ENCODE measurements at places on chromosomes 1 and 21. TPM values are rescaled to one million over a fixed set of nuclear protein-coding genes. Genes with fewer than 3 reads are reported as not detected.

The NIBAN1 gene
- 3.8 TPM for total RNA-seq

The FNDC10 gene
- total RNA-seq: 15.6 TPM

The DNAI4 gene
- 33.5 TPM for total RNA-seq

The TTC34 gene
- total RNA-seq: 2.5 TPM

The RHEX gene
- not detected for total RNA-seq

The PADI2 gene
- total RNA-seq: 114 TPM

The LCE1A gene
- not detected for total RNA-seq

The RXFP4 gene
- not detected for total RNA-seq

The LCE2C gene
- not detected for total RNA-seq

The TCHHL1 gene
- total RNA-seq: not detected

The GPA33 gene
- total RNA-seq: 0.21 TPM

The C2CD2 gene
- total RNA-seq: 64.6 TPM

The PCP4 gene
- total RNA-seq: 26.4 TPM

The LCE3E gene
- total RNA-seq: not detected

The C1QB gene
- total RNA-seq: 56.8 TPM

The LRRC39 gene
- 4.5 TPM for total RNA-seq

The ABCG1 gene
- 38.1 TPM for total RNA-seq

The TGFB2 gene
- total RNA-seq: 35.5 TPM

The AIRE gene
- 3.5 TPM for total RNA-seq

The GJA9 gene
- total RNA-seq: not detected

The HTR6 gene
- 3.7 TPM for total RNA-seq

The HJV gene
- total RNA-seq: 0.29 TPM

The MYOG gene
- not detected for total RNA-seq

The TMPRSS2 gene
- total RNA-seq: not detected

The TMCC2 gene
- 103 TPM for total RNA-seq

The TCP10L gene
- total RNA-seq: 11.6 TPM

The TMCO1 gene
- total RNA-seq: 56.0 TPM

The FAM151A gene
- total RNA-seq: not detected

The TMEM50A gene
- total RNA-seq: 73.7 TPM

Measured in dorsolateral prefrontal cortex (tissue), 122 donors.